ENCODE measurements at places on chromosomes 13 and 19.

- DNase-seq = no peak
Observed at GRCh38 chr13:87889254-87889653, 218.1 kb downstream of the SLITRK5 start.

DNA sequence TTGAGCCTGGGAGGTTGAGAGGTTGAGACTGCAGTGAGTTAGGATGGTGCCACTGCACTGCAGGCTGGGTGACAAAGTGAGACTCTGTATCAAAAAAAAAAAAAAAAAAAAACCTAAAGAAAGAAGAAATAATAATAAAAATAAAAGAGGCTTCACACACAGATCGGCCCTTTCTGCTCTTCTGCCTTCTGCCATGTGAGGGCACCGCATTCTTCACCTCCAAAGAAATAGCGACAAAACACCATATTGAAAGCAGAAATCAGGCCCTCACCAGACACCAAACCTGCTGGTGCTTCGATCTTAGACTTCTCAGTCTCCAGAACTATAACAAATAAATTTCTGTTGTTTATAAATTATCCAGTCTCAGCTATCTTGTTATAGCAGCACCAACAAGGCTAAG, 3.0 kb downstream of the ZNF649 start:
- DNase-seq = no peak

GRCh38 chr13:40470660-40471059, 195.8 kb downstream of the FOXO1 start:
- DNase-seq = no peak

DNA sequence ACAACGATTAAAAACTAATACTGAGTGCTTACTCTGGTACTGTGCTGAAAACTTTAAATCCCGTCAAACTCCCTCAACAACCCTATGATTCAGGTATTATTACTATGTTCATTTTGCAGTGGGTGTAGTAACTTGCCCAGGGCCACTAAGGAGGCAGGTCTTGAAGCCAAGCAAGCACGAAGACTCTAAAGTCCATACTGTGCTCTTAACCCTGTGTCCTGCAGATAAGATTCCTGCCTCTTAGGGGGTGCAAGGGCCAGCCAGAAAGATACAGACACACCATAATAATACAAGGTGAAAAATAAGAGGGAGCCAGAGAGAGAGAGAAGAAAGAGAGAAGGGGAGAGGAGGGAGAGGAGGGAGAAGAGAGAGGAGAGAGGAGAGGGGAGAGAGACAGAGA, 95.5 kb downstream of the CDADC1 start:
- DNase-seq = no peak

- DNase-seq = no peak
Observed at GRCh38 chr19:16067205-16067938, 8.9 kb upstream of the TPM4 start.

GRCh38 chr13:89454681-89455080, 1783.5 kb downstream of the SLITRK5 start:
- no peak for DNase-seq

GRCh38 chr13:59459972-59460371, 703.8 kb downstream of the DIAPH3 start:
- no peak for DNase-seq

- DNase-seq = no peak
Observed at GRCh38 chr13:110218581-110219201, 88.3 kb downstream of the COL4A1 start.

- DNase-seq = no peak
Observed at GRCh38 chr13:98651744-98652143, 74.8 kb upstream of the STK24 start.

GRCh38 chr13:32587811-32588170, 1.5 kb downstream of the PDS5B start:
- DNase-seq = no peak

DNA sequence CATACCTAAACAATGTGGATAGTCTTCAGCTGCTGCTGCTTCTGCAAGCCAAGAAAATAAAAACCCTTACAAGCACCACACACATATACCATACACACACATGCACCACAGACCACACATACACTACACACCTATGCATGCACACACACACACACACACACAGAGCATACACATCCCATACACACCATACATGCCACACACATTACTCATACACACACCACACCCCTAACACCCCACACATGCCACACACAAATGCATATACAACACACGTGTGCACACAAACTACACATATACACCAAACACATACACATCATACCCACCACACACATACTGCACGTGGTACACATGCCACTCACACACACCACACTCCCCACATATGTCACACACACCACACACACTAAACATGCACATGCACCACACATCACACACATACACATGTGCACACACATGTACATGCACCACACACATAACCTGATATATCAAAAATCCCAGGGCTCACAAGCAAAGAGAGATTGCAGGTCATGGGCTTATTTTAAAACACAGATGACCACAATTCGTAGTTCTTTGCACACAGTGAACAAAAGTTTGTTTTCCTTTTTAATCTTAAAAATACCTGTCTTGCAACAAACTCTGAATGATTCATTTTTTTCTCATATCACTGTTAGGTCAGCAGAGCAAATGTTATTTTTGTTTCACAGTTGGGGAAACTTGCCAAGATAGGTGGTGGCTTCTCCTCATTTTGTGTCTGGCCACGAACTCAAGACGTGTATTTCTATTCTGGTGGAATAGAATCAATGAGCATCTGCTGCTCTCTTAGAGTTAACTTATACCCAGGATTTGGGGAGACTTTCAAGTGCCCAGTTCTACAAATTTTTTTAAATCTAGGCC, 456.6 kb downstream of the FGF9 start:
- peak; percentile 18 for DNase-seq

DNA sequence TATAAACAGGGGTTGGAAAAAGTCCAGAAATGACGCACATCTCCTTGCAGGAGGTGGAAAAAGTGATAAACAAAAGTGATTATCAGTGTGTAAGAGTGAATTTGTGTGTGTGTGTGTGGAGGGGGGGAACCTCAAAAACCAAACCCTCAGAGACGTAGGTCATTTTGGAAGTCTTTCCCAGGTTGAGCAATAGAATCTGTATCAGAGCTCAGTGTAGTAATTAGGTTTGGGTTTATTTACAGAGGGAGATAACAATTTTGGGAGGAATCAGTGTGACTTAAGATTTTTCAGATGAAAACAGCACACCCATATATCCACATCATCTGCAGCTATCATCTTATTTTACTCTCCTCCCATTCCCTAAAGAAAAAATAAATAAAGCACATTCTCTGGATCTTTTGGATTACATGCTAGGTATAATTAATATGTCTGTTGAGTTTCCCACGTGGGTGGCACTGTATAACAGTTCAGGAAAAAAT, 406.4 kb downstream of the FGF9 start:
- DNase-seq = no peak

- DNase-seq = no peak
Observed at GRCh38 chr19:37683520-37683919, 28.3 kb upstream of the ZFP30 start.

- no peak for DNase-seq
Observed at GRCh38 chr13:49776871-49777270, 15.6 kb downstream of the KPNA3 start.

GRCh38 chr13:111789420-111789819, 277.5 kb upstream of the SOX1 start:
- DNase-seq = no peak

DNA sequence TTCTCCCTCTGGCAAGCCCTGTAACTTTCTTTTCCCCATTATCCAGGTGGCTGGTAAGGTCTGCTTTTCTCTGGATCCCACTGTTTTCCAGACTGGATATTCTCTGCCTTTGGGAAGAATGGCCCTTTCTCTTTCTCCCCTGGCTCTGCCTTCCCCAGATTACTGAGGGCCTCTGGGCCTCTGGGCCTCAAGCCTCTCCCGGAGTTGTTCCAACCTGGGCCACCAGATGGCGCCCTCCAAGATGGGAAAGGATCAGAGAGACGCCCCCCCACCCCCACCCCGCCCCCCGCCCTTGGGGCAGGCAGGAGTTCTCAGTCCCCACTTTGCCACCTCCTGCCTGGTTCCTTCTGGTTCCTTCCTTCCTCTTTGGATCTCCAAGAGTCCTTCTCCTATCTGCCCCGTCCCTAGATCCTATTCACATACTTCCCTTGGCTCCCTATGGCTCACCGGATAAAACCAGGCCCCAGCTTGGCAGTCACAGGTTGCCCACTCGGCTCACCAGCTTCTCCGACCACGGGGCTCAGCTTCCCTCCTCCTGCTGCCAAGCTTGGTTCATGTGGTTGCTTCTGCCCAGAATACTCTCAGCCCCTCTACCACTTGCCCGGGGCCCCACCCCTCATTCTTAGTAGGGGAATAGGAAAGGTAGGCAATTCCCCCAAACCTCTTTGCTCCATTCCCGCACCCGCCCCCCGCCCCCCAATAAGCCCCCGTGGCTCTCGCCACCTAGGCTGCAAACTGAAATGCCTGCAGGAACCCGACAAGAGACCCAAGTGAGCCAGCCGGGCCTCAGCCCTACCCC, 13.1 kb downstream of the EPS8L1 start:
- peak; percentile 67 for DNase-seq

DNA sequence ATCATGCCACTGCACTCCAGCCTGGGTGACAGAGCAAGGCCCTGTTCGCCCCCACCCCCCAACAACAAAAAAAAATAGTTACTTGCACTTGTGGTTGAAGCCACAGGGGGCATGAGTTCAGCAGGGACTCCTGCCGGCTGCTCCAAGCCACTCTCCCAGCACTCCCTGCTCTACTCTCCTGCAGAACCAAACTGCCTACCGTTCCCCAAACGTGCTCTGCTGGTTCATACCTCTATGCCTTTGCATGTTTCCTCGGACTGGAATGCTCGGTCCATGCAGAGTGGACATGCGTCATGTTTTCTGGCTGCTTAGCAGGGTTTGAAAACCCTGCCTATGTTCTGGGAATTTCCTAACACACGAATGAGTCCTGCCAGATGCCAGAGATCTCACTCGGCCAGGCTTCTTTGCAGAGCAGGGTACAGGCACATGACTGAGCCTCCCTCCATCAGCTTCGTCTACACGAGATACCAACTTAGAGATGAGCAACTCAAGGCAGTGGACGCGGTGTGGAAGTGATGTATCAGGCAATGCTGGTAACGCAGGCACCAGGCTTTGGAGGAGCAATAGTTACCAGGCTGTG, 8.5 kb upstream of the SLC25A15 start:
- DNase-seq = no peak

DNA sequence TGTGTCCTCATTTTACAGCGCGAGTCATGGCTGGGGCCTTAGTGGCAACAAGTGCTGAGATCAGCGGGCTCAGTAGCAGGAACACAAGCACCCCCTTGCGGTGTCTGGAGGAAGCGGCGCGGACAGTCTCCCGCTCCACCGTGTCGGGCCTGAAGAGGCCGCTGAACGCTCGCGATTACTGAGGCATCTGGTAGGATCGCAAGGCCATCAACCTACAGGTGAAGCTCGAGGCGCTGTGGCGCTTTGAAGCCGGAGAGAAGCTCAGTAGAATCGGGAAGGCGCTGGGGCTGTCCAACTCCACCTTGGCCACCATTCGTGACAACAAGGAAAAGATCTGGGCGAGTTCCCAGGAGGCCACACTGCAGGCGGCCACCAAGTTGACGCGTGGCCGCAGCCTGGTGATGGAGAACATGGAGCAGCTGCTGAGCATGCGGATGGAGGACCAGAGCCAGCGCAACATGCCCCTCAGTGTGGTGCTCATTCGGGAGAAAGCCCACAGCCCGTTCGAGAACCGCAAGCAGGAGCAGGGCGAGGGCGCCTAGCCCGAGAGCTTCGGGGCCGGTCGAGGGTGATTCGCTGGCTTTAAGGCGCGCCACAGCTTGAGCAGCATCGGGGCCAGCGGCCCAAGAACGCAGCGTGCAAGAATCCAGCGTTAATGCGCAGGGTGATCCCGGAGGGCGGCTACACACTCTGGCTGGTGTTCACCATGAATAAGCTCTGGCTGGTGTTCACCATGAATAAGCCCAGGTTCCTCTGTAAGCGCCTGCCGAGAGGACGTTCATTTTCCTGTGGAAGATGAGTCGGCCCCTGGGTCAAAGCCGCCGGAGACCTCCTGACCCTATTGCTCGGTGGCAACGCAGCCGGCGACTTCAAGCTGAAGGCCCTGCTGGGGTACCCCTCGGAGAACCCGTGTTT, 8.3 kb upstream of the MZF1 start:
- DNase-seq = peak; percentile 89

GRCh38 chr19:2035590-2035991, 15.5 kb downstream of the MKNK2 start:
- DNase-seq = no peak

DNA sequence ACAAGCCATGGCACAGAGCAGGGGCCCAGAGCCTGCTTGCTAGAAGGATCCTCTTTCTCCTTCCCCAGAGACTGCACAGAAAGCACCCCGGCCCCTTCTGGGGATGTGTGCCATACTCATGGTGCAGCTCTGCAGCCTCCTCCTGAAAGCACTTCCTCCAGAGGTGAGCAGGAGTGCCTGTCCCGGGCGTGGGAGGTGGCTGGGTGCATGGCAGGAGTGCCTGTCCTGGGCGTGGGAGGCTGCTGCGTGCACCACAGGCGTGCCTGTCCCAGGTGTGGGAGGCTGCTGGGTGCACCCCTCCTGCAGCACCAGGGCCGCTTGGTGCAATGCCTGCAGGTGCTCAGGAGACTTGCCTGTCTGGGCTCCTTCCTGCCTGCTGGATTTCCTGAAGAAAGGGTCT, 913.3 kb downstream of the UQCRFS1 start:
- no peak for DNase-seq

- DNase-seq = no peak
Observed at GRCh38 chr19:17321655-17322489, 12.5 kb downstream of the DDA1 start.

DNA sequence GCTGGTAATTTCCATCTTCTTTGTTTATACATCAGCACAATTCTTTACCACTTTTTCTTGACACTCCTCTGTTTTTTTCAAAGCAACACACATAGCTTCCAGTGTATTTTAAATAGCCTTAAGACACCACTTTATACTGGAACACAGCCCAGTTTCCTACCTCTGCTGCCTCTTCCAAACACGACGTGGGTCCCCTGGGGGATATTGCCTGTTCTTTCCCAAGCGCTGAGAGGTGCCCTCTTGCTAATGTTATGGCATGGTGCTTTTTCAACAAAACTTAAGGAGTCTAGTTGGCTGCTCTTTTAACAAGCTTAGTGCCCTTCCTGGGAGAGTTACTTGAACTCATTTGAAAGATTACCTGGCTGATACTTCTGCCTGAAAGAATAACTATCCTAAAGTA, 112.7 kb downstream of the OLFM4 start:
- DNase-seq = no peak

DNA sequence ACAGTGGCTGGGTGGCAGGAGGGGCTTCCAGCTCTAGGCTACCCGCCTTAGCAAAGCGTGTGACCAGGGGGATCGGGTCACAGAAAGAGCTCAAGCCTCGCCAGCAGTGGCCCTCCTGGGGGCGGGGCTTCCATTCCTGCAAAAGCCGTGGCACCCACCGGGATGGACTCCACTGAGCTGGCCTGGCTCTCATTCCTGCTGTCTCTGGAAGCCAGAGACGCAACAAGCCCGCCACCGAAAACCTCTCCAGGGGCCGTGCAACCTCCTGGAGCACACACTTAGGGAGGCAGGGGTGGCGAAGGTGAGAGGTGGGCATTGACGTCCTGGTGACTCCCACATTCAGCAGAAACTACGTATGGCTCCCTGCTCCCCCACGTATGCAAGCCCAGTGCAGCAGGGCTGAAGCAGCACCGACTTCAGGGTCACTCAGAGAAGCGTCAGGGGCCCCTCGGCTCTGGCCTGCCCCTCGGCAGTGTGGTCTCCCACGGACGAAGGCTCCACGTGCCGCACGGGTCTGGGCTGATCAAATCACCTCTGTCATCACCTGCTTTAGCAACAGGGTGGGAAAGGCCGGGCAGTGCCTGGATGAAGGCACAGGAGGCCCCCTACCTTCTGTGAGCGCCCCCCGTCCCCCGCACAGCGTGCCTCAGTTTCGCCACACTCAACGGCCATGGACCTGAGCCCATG, 3.1 kb downstream of the C19orf25 start:
- DNase-seq = no peak

All from common myeloid progenitor, CD34-positive (primary cell).